Lung (tissue), 17 donors: ENCODE measurements at places on chromosomes 13 and 19. TPM values are rescaled to one million over a fixed set of nuclear protein-coding genes. Genes with fewer than 3 reads are reported as not detected.

DNA sequence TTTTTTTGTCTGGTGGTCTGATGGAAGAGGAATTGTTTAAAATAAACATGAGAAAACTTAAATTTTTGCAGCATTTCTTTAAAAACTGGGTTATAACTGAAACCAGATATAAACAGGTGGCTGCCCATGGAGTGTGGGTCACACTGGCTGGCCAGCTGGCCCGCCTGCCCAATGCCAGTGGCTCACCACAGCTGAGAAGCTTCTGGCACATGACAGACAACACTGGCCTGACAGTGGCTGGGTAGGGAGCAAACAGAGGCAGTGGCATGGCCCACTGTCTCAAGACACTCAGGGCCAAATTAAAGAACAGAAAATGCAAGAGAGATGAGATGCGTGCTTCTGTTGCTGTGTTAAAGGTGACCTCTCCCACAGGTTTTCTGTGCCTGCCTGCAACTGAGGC, 3.1 kb upstream of the SLC35E1 start:
- no peak for DNase-seq

DNA sequence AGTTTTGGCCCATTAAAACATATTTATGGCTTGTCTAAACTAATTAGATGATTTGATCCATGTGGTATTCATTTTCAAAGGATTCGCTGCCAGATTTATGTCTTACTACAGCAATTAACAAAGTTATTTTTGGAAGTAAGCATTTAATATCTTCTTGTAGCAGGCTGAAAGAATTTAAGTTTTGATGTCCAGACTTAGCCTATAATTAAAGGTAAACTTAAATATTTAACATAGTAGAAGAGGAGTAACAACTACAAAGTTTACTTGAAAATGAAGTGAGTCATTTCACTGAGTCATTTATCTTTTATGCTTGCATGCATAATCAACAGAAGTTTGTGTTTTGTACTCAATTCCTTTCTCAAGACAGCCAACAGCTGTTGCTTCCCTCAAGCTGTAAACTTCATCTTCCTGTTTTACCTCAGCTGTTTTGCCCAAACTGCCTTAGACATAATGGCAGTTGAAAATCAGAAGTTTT, 58.1 kb downstream of the EDNRB start:
- peak; percentile 90 for DNase-seq

DNA sequence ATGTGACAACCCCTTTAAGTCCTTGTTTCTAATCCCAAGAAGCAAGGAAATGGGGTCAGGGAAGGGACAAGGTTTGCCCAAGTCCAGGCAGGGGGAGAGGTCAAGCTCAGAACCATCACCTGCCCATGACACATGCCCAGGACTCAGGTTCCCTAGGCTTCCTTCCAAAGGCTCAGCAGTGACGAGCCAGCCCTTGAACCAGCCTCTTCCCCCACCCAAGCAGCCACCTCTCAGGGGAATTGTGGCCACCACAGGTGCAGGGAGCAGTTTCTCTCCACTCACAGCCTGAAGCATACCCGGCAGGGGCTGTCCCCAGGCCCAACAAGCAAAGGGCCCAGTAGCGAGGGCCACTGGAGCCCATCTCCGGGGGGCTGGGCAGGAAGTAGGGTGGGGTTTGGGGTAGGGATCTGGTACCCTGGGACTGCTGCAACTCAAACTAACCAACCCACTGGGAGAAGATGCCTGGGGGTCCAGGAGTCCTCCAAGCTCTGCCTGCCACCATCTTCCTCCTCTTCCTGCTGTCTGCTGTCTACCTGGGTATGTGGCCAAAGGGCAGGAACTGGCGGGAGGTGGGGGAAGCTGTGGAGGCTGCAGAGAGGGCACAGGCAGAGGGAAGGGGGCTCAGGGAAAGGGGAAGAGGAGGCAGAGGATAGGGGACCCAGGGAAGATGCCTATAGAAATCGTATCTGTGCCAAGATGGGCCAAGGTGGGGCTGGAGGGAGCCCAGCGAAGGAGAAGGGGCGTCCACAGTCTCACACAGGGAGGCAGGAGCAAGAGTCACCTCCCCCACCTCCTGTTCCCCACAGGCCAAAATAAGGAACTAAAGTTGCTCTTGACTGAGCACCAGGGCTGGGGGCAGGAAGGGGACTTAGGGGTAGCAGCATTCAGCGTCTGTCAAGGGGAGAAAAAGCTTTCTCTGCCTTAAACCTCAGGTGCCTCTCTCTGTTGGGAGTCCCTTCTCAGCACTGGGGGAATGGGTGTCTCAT, at the start of gene CD79A:
Gene CD79A (plus strand): TSS at position 433 of the 986 bp plus-strand sequence. CDS start 26 bp downstream, at position 459.
- no peak for DNase-seq

The DAND5 gene
- 0.01 TPM for polyA plus RNA-seq

DNA sequence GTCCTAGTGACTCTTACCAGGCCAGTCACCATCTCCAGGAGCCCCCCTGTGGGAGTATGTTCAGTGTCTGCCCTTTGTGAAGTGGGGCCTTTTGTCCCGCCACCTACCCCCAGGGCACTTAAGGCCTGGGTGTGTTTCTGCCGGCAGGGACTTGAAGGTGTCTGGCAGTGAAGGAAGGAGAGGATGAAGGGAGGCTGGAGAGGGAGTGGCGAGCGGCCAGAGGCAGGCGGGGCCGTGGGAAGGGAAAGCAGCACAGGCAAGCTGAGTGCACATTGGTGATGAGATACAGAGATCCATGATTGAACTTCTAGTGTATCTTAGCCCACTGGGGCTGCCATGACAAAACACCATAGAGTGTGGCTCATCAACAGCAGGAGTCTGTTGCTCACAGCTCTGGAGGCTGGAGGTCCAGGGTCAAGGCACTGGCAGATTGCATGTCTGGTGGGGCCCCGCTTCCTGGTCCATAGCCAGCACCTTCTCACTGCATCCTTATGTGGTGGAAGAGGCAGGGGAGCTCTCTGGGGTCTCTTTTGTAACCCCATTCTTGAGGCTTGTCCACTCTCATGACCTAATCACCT, 17.5 kb downstream of the CUL4A start:
- DNase-seq = peak; percentile 81

The CGB7 gene
- polyA plus RNA-seq = 0.57 TPM

The ZNF77 gene
- polyA plus RNA-seq = 3.0 TPM

The C1QTNF9B gene
- polyA plus RNA-seq = not detected

- no peak for DNase-seq
These were observed 49.5 kb downstream of the CRYL1 start for GRCh38 chr13:20475927-20476691.

DNA sequence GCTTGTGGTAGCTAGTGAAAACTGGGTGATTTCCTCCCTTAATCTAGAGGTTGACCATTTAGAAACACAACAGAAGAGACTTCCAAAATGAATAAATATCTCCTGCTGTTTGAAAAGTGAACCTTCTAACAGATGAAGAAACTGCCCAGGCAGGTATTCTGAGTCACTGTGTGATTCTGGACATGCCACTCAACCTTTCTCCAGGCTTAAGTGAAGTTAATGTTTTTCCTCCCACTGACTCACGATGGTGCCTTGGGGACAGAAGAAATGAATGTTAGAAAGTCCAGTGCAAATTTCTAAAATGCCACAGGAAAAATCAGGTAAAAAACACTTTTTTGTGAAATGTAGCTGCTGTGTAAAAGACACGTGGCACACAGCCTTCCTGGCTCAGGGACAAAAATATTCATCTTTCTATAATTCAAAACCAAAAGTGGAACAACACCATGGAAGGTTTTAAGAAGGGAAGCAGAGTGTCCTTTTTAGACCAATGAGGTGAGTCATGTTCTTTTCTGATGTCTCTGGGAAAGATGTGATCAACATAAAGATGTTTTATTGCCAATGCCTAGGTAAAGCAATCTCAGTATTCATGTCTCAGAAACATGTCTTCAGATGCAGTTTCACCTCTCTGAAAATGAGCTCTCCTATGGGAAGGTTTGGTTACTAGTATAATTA, 9.1 kb downstream of the UBE2L5 start:
- DNase-seq = no peak

The C1QTNF9 gene
- 0.20 TPM for polyA plus RNA-seq

GRCh38 chr19:1672038-1672768, 19.8 kb upstream of the TCF3 start:
- no peak for DNase-seq

- peak; percentile 65 for DNase-seq
These were observed 111.4 kb upstream of the FRY start for GRCh38 chr13:31919971-31920726.

GRCh38 chr19:4061178-4061682, 5.5 kb downstream of the ZBTB7A start:
- DNase-seq = no peak

The ZNF66 gene
- 1.2 TPM for polyA plus RNA-seq

The IGFL3 gene
- not detected for polyA plus RNA-seq

DNA sequence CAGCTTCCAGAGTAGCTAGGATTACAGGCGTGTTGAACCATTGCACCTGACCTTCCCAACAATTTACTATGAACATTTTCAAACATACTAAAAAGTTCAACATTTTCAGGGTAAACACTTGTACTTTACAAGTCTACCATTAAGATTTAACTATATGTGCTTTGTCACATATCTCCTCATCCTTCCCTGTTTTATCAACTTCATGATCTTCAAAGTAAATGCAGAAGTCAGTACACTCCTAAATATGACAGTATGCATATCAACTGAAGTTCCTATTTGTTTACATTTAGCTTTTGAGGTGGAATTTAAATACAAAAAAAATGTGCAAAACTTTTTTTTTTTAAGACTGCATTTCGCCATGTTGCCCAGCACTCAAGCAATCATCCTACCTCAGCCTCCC, 18.5 kb downstream of the LNX2 start:
- no peak for DNase-seq
